Renal pelvis (tissue), 12 donors: ENCODE measurements at places on chromosomes 4 and X. TPM values are rescaled to one million over a fixed set of nuclear protein-coding genes. Genes with fewer than 3 reads are reported as not detected.

The PDLIM3 gene
- 4.9 TPM for polyA plus RNA-seq

DNA sequence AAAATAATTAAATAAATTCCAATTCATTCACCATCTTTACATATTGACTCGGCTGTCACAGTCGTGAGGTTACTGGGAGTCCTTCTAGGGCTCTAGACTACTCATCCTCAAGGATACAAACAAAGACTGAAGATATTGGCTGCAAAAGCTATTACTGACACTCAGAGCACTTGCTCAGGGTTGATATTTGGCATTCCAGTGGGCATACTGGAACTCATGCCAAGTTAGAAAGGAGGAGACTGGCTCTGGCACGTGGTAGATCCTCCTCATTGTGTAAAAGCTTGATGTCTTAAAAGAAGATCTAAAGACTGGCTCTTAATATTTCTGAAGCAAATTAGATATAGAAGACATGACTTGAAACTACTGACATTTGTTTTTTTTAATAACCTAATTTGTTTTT, 172.7 kb downstream of the GPM6A start:
- DNase-seq: no peak

The TLL1 gene
- 1.7 TPM for polyA plus RNA-seq

The MSANTD1 gene
- 0.84 TPM for polyA plus RNA-seq

- no peak for DNase-seq
These were observed 5.5 kb downstream of the PORCN start for GRCh38 chrX:48514126-48514806.

DNA sequence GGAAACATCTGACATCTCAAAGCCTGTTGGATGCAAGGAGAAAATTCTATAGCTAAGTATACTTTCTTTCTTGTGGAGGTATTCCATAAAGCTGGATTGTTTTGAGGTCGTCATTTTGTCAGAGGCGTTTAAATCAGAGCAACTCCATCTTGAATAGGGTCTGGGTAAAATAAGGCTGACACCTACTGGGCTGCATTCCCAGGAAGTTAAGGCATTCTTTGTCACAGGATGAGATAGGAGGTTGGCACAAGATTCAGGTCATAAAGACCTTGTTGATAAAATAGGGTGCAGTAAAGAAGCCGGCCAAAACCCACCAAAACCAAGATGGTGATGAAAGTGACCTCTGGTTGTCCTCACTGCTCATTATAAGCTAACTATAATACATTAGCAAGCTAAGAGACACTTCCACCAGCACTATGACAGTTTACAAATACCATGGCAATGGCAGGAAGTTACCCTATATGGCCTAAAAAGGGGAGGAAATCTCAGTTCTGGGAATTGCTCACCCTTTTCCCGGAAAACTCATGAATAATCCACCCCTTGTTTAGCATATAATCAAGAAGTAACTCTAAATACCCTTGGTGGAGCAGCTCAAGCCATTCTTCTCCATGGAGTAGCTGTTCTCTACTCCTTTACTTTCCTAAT, 11.9 kb downstream of the HSD17B13 start:
- no peak for DNase-seq

The ARHGAP36 gene
- polyA plus RNA-seq: not detected

The HGFAC gene
- polyA plus RNA-seq: 2.1 TPM

The PDGFRA gene
- polyA plus RNA-seq: 140 TPM

DNA sequence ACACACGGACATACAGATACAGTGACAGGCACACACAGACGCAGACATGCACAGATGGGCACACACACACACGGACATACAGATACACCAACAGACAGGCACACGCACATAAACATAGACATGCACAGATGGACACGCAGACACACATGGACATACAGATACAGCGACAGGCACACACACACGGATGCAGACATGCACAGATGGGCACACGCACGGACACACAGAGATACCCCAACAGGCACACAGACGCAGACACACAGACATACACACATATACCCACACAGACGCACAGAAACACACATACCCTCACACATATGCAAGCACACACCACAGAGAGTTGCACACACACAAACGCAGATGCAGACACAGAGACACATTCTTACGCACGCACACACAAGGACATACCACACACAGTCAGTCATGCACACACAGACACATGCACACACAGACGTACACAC, 24.4 kb upstream of the SLC25A6 start:
- no peak for DNase-seq

GRCh38 chr4:73230865-73231517, 27.6 kb downstream of the ANKRD17 start:
- DNase-seq: no peak

DNA sequence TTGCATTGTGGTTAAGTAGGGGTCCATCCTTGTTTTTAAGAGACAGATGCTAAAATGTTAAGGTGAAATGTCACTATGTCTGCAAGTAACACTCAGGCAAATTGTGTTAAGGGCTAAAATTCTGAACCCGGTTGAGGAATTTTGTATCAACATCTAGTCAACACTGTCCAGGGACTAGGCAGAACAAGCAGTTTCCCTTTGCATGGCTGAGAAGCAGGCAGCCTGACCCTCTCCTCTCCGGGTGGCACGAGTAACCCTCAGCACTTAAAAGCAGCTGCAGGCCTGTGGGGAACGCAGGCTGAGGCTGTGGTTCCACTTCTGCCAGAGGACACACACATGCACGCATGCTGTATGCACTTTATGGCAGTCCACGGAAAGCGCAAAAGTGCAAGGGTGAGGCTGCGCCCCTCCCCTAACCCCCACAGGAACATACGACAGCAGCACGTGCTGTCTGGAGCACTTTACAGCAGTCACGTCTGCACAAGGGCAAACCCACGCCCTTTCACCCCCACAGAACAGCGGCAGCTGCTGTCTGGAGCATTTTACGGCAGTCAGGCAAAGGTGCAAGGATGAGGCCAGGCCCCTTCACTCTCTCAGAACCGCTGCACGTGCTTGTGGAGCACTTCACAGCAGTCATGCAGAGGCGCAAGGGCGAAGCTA, 619 bp upstream of the MPC1L start:
- no peak for DNase-seq

DNA sequence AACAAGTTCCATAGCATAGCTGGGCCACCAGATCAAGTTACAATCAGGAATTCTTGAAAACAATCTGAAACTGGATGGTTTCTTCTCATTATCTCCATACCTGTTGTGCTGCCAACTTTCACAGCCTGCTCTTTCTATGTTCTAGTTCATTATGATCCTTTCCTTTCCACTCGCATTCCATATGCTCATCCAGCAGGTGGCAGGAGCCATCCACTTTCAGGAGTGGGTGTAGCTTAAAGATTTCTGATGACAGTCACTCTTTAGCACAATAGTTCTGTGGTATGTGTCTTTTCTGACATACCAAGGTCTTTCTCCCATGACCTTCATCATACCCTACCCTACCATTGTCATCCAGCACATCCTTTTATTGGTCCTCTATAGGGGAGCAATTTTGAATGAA, 46.4 kb downstream of the PAGE2 start:
- peak; percentile 40 for DNase-seq

- DNase-seq: no peak
These were observed 22.3 kb downstream of the APLN start for GRCh38 chrX:129632443-129632842.

GRCh38 chr4:1004557-1005485, 6.6 kb upstream of the FGFRL1 start:
- DNase-seq: no peak

The SERTM2 gene
- 0.03 TPM for polyA plus RNA-seq

The ALB gene
- 3.3 TPM for polyA plus RNA-seq

GRCh38 chr4:142683997-142684396, 162.1 kb downstream of the INPP4B start:
- no peak for DNase-seq

GRCh38 chr4:185278716-185279115, 69.3 kb downstream of the SNX25 start:
- DNase-seq: no peak

DNA sequence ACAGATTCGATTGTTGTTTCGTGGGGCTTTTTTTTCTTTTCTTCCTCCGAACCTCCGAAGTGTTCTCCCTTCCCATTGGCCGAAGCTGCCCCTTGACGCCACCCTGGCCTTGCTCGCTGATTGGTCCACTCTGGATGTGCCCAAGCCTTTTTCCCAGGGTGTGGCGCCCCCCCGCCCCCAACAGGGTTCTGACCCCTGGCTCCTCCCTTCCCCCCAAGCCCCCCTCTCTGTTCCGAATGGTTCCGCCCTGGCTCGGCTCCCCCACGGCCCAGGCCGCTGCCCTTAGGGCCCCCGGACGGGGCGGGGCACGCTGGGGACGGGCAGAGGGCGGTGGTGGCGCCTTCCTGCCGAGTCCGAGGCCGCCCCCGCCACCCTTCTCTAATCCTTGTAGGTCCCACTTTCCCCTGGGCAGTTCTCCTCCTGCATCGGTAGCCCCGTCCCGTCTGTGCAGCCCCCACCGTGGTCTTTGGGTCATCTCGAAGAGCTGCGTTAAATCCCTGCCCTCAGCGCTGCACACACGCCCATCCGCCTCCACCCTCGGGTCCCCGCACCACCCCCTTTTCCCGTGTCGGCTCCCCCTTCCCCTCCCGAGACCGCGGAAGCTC, 25.5 kb downstream of the UTP14A start:
- DNase-seq: peak; percentile 85

DNA sequence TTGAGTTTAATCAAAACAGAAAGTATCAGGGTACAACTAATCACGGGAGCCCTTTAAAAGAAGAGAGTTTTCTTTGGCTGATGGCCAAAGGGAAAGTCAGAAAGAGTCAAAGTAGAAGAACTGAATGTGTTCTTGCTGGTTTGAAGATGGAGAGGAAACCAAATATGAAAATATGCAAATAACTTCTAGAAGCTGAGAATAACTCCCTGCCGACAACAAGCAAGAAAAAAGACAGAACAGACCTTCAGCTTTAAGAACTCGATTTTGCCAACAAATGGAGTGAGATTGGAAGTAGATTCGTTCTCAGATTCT, 903.8 kb downstream of the STIM2 start:
- no peak for DNase-seq

GRCh38 chr4:2963966-2964471, 648 bp downstream of the GRK4 start:
- DNase-seq: no peak

GRCh38 chr4:30811296-30811695, 91.1 kb downstream of the PCDH7 start:
- DNase-seq: no peak

GRCh38 chrX:30241724-30242415, at the start of gene MAGEB4:
Gene MAGEB4 (plus strand): TSS chrX:30242000. CDS start chrX:30242136, 136 bp downstream.
- DNase-seq: no peak
